ENCODE measurements at places on chromosomes 4 and X.

DNA sequence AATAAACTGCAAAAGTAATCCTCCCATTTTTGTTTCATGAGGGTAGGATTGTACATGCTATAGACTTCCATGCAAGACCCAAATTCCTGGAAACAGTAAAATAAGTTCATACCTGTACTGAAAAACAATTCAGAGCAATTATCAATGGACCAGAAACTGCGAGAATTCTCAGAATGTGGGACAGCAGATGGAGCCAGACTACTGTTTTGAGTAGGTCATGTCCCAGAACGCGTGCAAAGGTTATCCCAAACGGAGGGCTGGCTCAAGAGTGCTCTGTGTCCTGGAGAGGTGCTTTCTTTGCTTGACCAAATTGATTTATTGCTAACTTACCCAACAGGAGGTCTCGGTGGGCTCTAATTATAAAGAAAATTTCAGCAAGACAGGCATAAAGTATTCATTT is 1.7 kb upstream of the MAGEH1 start:
- DNase-seq: no peak
- H3K27me3 ChIP-seq: no peaks in the 10 kb centered on the region
- no peak overlapping the region for H3K27ac ChIP-seq
- no peaks in the 10 kb centered on the region for H3K4me1 ChIP-seq

DNA sequence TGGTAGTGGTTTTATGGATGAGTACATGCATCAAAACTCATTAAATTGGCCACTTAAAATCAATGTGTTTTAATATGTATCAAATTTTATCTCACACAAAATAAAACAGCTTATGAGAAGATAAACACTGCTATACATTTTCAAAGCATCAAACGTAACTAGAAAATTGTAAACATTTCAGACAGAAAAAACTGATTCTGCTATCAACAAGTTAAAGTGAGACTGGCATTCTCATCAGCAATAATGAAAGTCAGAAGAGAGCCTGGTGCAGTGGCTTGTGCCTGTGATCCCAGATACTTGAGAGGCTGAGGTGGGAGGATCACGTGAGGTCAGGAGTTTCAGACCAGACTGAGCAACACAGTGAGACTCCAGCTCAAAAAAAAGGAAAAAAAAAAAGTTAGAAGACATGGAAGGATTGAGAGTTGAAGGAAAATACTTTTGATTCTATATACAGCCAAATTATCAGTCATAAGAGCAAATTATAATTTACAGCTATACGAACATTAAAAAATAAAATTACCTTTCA is 2.9 kb downstream of the TBCK start:
- peaks cover 13% of the 10 kb centered on the region for H3K4me1 ChIP-seq
- H3K27ac ChIP-seq: no peak overlapping the region
- H3K4me3 ChIP-seq: no peak overlapping the region
- H3K27me3 ChIP-seq: no peaks in the 10 kb centered on the region
- H3K36me3 ChIP-seq: peaks cover 8% of the 10 kb centered on the region
- no peak for DNase-seq

DNA sequence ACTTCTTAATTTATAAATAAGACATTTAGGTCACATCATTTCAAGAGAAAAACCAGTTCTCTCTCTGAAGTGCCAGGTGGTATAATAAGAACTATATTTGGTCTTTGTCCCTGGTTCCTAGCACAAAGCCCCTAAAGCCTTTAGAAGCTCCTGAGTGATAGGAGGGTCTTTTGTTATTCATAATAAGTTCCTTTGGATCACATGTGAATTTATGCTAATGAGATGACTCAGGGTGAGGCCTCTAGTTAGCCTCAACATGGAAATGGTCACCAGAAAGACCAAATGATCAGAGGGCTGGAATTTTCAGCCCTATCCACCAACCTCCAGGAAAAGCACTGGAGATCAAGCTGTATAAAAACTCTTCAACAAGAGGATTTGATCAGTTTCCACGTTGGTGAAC is 68.1 kb upstream of the BLTP1 start:
- no peak for DNase-seq
- no peak overlapping the region for H3K4me3 ChIP-seq
- no peaks in the 10 kb centered on the region for H3K36me3 ChIP-seq
- no peak overlapping the region for H3K27ac ChIP-seq

GRCh38 chr4:135383356-135384288 is 1182.0 kb upstream of the PABPC4L start:
- H3K27me3 ChIP-seq: no peaks in the 10 kb centered on the region
- H3K27ac ChIP-seq: no peak overlapping the region
- no peak for DNase-seq
- H3K4me1 ChIP-seq: no peaks in the 10 kb centered on the region

DNA sequence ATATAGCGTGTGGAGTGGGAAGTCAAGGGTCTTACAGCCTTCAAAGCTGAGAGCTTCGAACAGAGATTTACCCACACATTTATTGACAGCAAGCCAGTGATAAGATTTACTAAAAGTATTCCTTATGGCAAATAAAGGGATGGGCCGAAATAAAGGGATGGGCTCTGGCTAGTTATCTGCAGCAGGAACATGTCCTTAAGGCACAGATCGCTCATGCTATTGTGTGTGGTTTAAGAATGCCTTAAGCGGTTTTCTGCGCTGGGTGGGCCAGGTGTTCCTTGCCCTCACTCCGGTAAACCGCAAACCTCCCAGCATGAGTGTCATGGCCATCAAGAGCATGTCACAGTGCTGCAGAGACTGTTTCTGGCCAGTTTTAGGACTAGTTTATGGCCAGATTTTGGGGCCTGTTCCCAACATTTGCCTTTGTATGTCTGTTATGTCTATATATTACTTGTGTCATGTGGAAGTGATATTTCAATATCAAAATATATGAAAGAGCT is 53.5 kb downstream of the UGT2B10 start:
- no peaks in the 10 kb centered on the region for H3K27me3 ChIP-seq
- no peak overlapping the region for H3K27ac ChIP-seq
- H3K4me1 ChIP-seq: peaks cover 28% of the 10 kb centered on the region
- DNase-seq: no peak
- no peak overlapping the region for H3K4me3 ChIP-seq
- no peaks in the 10 kb centered on the region for H3K36me3 ChIP-seq

DNA sequence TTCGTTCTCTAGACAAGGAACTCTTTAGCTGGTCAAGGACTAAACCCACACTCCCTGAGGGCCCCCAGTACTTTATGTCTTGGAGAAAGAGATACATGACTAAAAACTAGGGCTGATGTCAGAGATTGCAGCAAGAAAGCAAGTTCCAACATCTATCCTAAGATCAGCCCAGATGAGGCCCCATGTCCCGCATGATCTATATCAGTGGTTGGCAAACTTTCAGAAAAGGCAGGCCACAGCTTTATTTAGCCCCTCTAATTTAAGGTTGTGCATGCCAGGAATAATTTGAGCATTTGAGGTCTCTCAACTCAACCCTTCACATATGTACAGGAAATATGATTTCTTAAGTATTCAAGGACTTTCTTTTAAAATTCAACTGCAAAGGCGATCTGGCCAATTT is 44.1 kb upstream of the FRMD7 start:
- H3K36me3 ChIP-seq: no peaks in the 10 kb centered on the region
- H3K4me1 ChIP-seq: no peaks in the 10 kb centered on the region
- H3K27me3 ChIP-seq: no peaks in the 10 kb centered on the region
- H3K27ac ChIP-seq: no peak overlapping the region

DNA sequence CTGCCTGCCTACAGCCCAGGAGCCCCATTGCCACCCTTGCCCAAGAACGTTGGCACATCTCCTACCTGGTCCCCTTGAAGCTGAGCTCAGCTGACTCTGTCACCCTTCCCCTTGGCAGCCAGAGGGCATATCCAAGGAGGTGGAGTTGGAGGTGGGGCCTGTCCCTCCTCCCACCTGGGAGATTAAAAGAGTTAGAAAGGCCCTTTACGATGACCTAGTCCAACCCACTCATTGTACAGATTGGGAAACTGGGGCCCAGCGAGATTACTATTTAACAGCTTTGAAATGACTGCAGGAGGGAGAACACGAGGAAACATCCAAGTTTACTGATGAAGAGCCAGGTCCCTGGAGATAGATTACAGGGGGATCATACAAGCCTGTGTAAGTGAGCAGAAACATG is at the start of gene P2RY4:
Gene P2RY4, minus strand, starts transcription at position 101 of the 400 bp plus-strand sequence. CDS start 580 bp downstream, outside the sequence.
- H3K27ac ChIP-seq: no peak within 1 kb of the TSS
- DNase-seq: no peak
- H3K36me3 ChIP-seq: no peaks in the 10 kb centered on the region
- H3K4me1 ChIP-seq: no peaks in the 10 kb centered on the region

DNA sequence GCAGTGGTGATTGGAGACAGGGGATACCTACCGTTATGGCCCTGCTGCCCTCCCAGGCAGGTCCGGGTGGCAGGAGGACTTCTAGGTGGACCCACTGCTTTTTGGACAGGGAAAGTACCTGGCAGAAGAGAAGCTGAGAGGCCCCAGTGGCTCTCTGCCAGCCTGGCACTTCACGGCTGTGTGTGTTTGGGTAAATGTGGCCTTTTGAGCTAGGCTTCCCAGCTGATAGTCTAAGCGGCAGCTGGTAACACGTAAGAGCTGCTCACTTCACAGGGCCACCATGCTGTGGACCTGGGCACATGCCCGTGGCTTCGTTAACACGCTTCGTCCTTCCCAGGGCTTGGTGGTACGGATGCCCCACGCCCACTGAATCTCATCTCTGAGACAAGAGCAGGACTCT is 92.0 kb upstream of the CLCN4 start:
- no peak for DNase-seq
- no peaks in the 10 kb centered on the region for H3K4me1 ChIP-seq
- no peak overlapping the region for H3K27ac ChIP-seq
- no peaks in the 10 kb centered on the region for H3K27me3 ChIP-seq

All from esophagus squamous epithelium (tissue), 5 donors.